Fibroblast of villous mesenchyme (primary cell): ENCODE measurements at places on chromosomes 12 and 14. TPM values are rescaled to one million over a fixed set of nuclear protein-coding genes. Genes with fewer than 3 reads are reported as not detected.

Gene KRT82
- total RNA-seq, result not detected in 2 replicates

Gene UBE3B
- total RNA-seq, result 34.1 and 51.4 TPM in 2 replicates

Gene KRT5
- under 0.01 and 0.32 TPM in 2 replicates for total RNA-seq

Gene SBNO1
- 26.7 and 41.0 TPM in 2 replicates for total RNA-seq

Gene CACNA1C
- 11.7 and 14.8 TPM in 2 replicates for total RNA-seq

Gene ATG101
- total RNA-seq, result 70.0 and 71.8 TPM in 2 replicates

Gene DPY19L2
- 9.0 and 11.2 TPM in 2 replicates for total RNA-seq

Gene NPAS3
- total RNA-seq, result 0.86 and 0.97 TPM in 2 replicates

Gene TTC6
- under 0.01 TPM in 2 replicates for total RNA-seq

Gene TAS2R46
- 4.2 and 4.3 TPM in 2 replicates for total RNA-seq

Gene PLD4
- total RNA-seq, result under 0.01 TPM in 1 of 2 replicates, not detected in the other

Gene OR11G2
- not detected in 2 replicates for total RNA-seq

Gene CLEC7A
- under 0.01 TPM in 1 of 2 replicates, not detected in the other for total RNA-seq

Gene REC8
- 4.2 and 4.7 TPM in 2 replicates for total RNA-seq
